Natural killer cell (primary cell): ENCODE measurements at places on chromosomes 12 and 14. TPM values are rescaled to one million over a fixed set of nuclear protein-coding genes. Genes with fewer than 3 reads are reported as not detected.

DNA sequence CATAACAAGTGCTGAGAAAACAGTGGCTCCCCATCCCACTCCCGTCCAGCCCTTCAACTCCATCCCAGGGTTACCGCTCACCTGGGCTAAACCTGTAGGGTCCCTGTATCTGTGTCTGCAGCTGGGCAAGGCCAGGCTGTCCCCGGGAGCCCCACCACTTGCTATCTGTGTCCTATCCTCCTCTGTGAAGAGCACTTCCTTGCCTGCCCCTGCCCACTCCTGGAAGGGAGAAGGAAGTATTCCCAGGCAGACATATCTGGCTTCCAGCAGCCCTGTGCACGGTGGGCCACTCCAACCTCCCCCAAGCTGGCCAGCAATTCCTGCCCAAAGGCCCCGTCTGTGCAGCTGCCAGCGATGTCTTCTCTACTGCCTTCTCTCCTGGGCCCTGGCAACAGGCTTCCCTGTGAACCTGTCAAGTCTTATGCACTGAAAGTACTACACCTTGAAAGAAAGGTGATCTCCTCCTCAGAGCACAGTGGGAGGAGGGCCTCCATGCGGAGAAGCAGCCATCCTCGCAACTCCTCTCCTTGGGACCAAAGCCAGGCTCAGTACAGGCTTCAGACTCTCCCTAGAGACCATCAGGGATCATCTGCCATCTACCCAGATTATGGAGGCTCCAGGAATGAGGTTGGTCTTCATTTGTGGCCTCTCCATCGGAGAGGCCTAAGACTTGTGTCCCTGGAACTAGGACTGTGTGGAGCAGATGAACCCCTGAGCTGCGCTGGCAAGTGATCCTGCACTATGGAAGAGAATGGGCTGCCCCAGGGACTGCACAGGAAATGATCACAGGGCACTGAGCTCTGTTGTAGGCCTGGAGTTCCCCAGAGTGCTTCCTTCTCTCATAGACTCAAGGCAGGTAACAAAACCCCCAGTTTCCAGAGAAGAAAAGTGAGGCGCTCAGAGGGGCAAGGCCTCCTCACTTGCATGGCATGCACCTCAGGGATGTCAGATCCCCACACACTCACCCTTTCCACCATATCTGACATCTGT, 663.6 kb downstream of the BCL11B start:
- no peaks in the 10 kb centered on the region for H3K27me3 ChIP-seq
- no peaks in the 10 kb centered on the region for H3K36me3 ChIP-seq
- no peak overlapping the region for H3K27ac ChIP-seq
- no peak overlapping the region for H3K4me3 ChIP-seq

DNA sequence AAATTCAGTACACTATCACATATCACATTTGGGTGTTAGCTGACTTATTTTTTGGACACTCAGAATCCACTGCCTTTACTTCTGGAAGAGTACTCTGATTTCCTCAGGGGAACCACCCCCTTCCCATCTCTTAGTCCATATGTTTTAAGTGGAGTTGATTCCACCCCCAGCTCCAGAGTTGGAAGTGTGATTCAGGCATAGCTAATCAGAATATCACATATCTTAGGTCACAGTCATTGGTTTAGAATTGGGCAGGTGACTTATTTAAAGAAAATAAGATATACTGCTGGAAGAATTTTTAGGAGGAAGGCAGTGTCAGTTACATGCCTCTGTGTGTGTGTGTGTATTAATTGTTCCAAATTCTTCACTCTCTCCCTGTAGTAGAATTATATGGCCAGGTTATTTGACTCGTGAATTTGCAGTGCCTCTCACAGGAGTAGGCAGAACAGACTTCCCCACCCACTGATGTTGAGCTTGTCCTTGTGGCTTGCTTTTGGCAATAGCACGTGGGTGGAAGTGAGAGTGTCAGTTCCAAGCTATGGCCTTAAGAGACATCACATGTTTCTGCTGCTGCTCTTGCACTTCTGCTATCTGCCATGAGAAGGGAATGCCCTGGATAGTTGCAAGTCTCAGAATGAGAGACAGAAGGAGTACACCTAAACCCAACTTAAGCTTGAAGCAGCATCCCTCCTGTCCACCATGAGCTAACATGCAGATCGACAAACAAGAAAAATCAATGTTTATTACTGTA, 6.4 kb upstream of the GAS2L3 start:
- DNase-seq: no peak
- no peaks in the 10 kb centered on the region for H3K27me3 ChIP-seq
- H3K36me3 ChIP-seq: no peaks in the 10 kb centered on the region
- H3K4me1 ChIP-seq: no peaks in the 10 kb centered on the region

DNA sequence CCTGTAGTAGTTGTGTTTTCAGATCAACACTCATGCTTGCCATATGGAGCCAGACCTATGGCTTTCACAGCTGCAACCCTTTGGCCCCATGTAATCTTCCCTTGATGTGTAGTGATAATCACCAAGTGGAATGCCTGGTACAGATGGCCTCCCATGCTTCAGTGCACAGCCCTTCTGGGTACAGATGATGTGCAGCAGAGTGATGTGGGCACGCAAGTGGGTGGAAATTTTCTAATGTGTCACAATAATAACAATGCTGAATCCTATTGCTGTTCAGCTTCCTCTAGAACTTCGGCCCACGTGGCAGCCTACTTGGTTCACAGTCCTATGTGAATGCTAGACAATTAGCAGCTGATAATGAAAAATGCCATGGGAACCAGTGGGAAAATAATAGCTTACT, 188.1 kb downstream of the SNAPC1 start:
- H3K27ac ChIP-seq: no peak overlapping the region
- DNase-seq: no peak
- no peaks in the 10 kb centered on the region for H3K36me3 ChIP-seq
- no peaks in the 10 kb centered on the region for H3K4me1 ChIP-seq

GRCh38 chr14:78836777-78837176, 666.6 kb downstream of the NRXN3 start:
- H3K27me3 ChIP-seq: no peaks in the 10 kb centered on the region
- H3K27ac ChIP-seq: no peak overlapping the region
- H3K36me3 ChIP-seq: no peaks in the 10 kb centered on the region
- no peaks in the 10 kb centered on the region for H3K4me1 ChIP-seq

DNA sequence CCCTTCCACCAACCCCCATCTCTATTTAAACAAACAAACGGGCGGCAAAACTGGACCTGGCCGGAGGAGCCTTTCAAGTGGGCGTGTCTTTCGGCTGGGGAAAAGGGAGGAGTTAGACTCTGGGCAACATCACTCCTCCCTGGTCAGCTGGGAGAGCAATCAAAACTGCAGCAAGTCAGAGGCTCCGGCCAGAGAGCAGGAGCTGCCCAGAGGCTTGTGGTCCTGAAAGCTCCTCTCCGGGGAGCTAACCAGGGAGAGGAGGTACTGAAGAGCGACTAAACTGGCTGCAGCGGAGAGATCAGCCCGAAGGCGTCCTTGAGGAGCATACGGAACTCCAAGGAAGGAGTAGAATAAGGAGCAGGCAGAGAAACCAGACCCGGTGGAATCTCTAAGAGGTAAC, at the start of gene NEUROD4:
TSS of gene NEUROD4 (plus strand) at position 191 of the 400 bp plus-strand sequence. CDS start 6,466 bp downstream, outside the sequence.
- no peaks in the 10 kb centered on the region for H3K36me3 ChIP-seq
- H3K27me3 ChIP-seq: peaks cover 39% of the 10 kb centered on the region
- peak; percentile 40 for DNase-seq
- no peaks in the 10 kb centered on the region for H3K4me1 ChIP-seq

- no peaks in the 10 kb centered on the region for H3K36me3 ChIP-seq
- no peaks in the 10 kb centered on the region for H3K27me3 ChIP-seq
- no peak overlapping the region for H3K27ac ChIP-seq
- H3K4me1 ChIP-seq: no peaks in the 10 kb centered on the region
- no peak for DNase-seq
Observed at GRCh38 chr12:75568801-75569200, 57.4 kb upstream of the KRR1 start.

DNA sequence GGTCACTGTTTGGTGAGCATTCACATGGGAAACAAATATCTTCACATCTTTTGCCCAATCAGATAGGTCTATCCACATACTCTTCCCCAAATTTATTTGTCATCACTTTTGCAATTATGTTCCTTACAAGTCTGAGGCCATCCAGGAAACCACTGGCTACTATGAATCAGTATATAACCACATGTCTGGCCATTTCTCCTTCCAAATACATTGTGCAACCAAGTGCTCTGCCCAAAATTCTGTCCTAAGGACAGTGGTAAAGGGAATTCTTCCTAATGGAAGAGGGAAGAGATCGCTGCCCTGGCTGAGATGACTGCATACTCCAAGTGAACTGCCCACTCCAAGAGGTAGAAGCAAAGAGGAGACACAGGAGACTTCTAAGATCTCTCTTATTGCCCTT, 148.9 kb upstream of the MAX start:
- no peaks in the 10 kb centered on the region for H3K27me3 ChIP-seq
- H3K4me3 ChIP-seq: no peak overlapping the region
- no peaks in the 10 kb centered on the region for H3K36me3 ChIP-seq

- peak overlapping the region; percentile 90 for H3K27ac ChIP-seq
- H3K36me3 ChIP-seq: peaks cover 24% of the 10 kb centered on the region
- DNase-seq: peak; percentile 50
- H3K27me3 ChIP-seq: no peaks in the 10 kb centered on the region
- H3K4me3 ChIP-seq: peak overlapping the region; percentile 93
- H3K4me1 ChIP-seq: peaks cover 23% of the 10 kb centered on the region
Observed at GRCh38 chr12:109994401-109995175, 1.6 kb downstream of the GIT2 start.

DNA sequence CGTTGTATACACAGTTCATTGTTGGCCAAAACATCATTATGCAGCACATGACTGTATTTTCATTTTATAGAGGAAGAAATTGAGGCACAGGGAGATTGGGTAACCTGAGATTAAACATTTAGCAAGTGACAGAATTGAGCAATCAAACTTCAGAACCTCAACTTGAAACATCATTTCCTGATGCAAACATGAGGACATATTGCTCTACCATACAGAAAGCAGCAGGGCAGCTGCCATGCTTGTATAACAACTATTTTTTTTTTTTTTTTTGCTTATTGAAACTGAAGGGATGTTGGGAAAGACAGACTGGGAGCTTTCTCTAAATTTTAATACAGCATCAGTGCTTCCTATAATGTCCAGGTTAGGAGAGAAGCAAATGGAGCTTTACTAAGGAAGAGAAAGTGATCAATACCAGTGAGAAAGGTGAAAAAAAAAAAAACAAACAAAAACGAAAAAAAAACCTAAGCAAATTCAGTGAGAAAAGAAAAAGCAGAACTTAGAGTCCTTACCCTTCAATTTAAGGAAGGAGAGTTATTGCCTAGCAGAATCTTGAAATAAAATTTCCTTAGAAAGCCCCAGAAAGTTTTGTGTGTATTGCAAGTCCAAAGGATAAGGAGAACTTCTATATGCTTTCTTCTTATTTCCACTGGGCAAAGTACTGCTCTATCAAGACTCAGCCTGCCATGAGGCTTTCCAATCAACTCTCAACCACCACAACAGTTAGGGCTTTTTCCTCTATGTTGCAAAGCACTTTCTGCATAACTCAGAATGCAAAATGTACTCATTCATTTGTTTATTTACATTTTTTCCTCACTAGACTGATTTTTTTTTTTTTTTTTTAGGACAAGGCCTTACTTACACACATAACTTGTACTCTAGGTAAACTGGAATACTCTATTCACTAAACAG, 21.6 kb downstream of the BTG1 start:
- H3K4me1 ChIP-seq: peaks cover 6% of the 10 kb centered on the region
- H3K27ac ChIP-seq: no peak overlapping the region
- no peak for DNase-seq
- no peak overlapping the region for H3K4me3 ChIP-seq
- no peaks in the 10 kb centered on the region for H3K36me3 ChIP-seq

The SYT1 gene
- total RNA-seq: not detected

The MAP3K12 gene
- 15.3 TPM for total RNA-seq

The SERPINA4 gene
- not detected for total RNA-seq

The TWF1 gene
- 68.0 TPM for total RNA-seq

The ZFHX2 gene
- 0.45 TPM for total RNA-seq
